ENCODE measurements at places on chromosomes 16 and 17. TPM values are rescaled to one million over a fixed set of nuclear protein-coding genes. Genes with fewer than 3 reads are reported as not detected.
A peak's percentile ranks its signal among the peaks of the same experiment; 100 is the strongest.

RAC3 gene
- total RNA-seq = 4.2 TPM

UBE2Z gene
- 100 TPM for total RNA-seq

GLIS2 gene
- total RNA-seq = 0.13 TPM

KRT31 gene
- total RNA-seq = not detected

DNA sequence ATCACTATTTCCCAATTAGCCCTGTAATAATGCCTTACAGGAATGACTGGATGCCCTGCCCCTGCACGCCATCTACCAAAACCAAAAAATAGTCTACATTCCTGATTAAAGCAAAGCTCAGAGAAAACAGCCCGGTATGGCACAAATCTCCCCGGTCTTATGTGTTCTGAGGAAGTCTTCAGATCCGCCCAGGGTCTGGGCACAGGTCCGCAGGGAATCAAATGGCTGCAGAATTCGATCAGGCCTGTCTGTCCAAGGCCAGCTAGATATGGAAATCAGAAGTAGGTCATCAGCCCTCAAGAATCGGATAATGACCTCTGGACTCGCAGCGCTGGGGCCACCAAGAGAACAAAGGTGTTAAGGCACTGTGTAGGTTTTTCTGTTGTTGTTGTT, 171.0 kb downstream of the ZFHX3 start:
- no peak for DNase-seq

DNA sequence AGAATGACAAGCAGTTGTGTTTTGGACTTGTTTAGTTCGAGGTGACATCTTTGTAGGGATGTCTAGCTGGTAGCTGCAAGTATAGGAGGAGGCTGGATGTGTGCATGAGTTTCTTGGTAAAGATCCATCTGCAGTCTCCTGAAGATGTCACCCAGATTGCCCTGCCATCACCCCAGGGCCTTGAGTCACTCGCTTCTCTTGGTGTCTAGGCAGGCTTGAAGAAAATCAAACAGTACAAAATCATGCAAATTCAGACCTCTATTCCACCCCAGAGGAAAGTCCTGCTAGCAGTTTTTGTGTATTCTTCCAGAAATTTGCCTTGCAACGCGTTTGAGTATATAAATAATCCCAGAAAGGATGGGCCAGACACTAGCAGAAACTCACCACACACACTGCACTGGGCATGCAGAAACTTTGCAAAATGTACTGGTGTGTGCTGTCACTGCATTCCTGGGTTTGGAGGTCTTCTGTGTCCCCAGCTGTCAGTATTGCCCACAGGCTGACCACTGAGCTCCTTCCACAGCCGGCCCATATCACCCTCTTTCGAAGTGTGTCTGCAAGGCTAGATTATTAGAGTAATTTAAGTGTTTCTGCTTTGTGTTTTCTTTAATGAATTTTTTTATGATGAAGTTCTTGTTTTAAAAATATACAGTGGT, 51.5 kb downstream of the TENT4B start:
- DNase-seq = no peak

GRCh38 chr16:68825427-68825826, 17.9 kb upstream of the TANGO6 start:
- no peak for DNase-seq

- DNase-seq = no peak
Observed at GRCh38 chr17:20200016-20200795, 191.0 kb downstream of the SPECC1 start.

- no peak for DNase-seq
Observed at GRCh38 chr17:33802349-33803198, 452.5 kb upstream of the CCL2 start.

- no peak for DNase-seq
Observed at GRCh38 chr17:2094891-2095535, 40.1 kb downstream of the HIC1 start.

PPP1R27 gene
- not detected for total RNA-seq

GRCh38 chr17:36085765-36086164, 4.2 kb downstream of the CCL3 start:
- DNase-seq = no peak

DNA sequence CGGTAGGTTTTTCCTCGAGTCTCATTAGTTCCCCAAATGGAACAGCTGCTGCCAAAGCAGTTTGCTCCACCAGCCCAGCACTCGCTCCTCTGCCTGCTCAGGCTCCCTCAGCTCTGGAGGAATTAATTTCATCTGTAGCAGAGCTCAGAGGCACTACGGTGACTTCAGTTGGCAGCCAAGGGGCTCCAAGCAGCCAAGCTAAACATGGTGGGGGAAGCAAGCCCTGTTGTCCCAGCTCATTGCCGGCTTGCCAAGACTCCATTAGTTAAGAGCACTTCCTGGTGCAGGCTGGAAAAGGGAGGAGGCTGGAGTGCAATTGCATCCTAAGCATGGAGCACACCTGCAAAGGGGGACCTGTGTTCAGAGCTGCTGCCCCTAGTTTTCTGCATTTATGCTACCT, 78.7 kb upstream of the GPRC5B start:
- no peak for DNase-seq

DNA sequence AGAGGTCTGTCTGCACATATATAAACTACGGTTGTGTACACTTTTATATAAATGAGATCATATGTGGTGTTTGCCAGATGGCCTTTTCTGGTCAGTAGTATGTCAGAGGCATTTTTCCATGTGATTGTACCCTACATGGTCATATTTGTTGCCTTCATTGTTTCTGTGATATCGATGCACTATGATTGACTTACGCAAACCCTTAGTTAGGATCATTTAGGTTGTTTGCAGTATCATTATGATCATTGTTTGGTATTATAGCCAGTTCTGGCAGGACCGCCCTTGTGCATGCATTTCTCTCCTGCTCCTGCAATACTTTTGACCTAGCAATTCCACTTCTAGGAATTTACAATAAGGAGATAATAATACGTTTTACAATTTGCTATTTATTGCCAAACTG, 169.1 kb downstream of the MSI2 start:
- DNase-seq = no peak

GLP2R gene
- not detected for total RNA-seq

GRCh38 chr17:2124391-2124790, 69.5 kb downstream of the HIC1 start:
- DNase-seq = no peak

MYADML2 gene
- not detected for total RNA-seq

MAFG gene
- 34.7 TPM for total RNA-seq

GRCh38 chr17:49486012-49486641, 9.0 kb upstream of the NGFR start:
- DNase-seq = no peak

DNA sequence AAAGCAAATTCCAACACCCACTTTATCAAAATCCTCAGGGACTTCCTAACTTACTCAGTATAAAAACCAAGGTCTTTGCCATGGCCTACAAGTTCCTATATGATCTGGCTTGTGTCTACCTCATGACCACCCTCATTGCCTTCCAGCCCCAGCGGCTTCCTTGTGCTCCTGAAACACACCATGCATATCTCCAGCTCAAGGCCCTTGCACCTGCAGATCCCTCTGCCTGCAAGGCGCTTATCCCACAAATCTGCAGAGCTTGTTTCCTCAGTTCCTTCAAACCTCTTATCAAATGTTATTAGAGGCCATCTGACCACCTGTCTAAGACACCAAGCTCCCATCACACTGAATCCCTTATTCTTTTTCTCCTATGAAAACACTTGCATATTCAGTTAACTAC, 2.6 kb downstream of the BBS2 start:
- no peak for DNase-seq

SLC52A1 gene
- total RNA-seq = 0.64 TPM

GRCh38 chr17:48505788-48506187, 25.0 kb downstream of the HOXB1 start:
- peak; percentile 10 for DNase-seq

Measured in CD8-positive, alpha-beta memory T cell (primary cell).